Hematopoietic multipotent progenitor cell treated with erythropoietin and hydrocortisone succinate and interleukin-3 and kit ligand, for 8 days (in vitro differentiated cells): ENCODE measurements at places on chromosomes 13 and 19.

DNA sequence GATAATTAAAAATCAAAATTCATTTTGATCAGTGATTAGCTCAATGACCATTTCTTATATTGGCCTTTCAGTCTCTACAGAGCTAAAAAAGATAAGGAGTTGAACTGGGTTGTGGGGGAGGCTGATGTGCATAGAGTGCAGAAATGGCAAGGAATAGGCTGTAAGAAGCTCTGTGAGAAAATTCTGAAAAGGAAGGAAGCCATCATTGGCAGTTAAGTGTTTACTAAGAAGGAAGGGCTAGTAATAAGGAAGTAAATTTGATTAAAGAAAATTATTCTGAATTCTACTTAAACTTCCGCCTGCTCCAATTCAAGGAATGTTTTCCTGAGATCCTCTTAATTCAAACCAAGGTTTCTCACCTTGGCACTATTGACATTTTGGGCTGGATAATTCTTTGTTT lies 187.5 kb downstream of the MZT1 start:
- DNase-seq = no peak

DNA sequence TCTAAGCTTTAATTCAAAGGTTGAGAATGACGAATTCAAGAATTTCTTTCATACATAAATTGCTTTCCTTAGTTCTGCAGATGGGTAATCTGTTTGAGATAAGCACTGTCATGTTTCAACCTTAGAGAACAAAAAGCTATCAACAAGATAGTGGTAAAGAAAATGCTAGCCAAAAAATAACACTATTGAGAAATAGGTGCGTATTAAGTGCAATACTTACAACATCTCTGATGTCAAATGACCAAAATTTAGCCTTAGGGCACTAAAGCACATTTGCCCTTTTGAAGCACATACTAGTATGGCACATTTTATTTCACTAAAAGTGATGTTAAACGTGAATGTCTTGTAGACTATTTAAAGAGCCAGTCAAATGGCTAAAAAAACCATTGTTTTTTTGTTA lies 4.9 kb downstream of the KBTBD6 start:
- DNase-seq = no peak

- peak; percentile 36 for DNase-seq
Measured at GRCh38 chr13:20997301-20998161, 63.9 kb downstream of the LATS2 start.

DNA sequence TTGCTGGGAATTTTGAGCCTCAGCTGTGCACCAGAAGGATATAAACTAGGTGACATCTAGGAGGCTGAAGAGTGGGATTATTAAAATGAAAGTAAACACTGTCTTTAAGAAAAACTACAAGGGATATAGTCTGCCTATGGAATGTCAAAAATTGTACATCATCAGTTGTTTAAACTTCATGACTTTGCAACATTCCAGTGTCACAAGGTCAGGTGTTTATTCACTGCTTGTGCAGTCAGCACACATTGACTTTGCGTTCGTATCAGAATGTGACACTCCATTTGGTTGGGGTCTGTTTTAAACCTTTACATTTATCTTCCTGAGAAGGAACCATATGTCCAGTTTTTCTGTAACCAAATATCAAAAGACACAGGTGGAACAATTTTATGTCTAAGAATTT lies 85.6 kb downstream of the KL start:
- DNase-seq = no peak

GRCh38 chr13:40979232-40979631 lies 39.9 kb downstream of the ELF1 start:
- no peak for DNase-seq

DNA sequence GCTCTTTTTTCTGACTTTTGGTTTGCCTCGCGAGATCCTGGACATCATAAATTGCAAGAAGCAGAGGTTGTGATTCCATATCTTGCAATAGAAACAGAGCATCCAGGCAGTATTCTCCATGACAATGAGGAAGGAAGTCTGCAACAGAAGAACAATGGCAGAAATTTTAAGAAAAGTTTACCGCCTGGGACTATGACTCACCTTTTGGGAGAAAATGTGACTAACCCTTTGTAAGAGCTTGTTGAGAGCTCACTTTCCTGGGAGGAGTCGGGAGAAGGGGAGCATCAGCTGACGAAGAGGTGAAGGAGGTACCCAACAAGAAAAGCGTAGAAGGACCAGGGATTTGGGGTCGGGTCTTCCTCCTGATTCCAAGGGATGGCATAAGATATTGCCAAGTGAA lies 34.3 kb upstream of the TNFSF11 start:
- DNase-seq = no peak

DNA sequence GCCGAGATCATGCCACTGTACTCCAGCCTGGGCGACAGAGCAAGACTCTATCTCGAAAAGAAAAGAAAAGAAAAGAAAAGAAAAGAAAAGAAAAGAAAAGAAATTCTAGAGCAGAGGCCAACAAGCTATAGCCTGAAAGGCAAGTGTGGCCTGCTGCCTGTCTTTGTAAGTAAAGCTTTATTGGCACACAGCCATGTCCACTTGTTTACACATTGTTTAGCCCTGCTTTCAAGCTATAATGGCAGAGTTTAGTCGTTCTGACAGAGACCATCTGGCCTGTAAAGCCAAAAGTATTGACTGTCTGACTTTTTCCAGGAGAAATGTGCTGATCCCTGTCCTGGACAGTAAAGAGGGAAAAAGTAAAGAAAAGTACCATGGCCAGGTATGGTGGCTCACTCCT lies 18.3 kb downstream of the NWD1 start:
- DNase-seq = no peak

- DNase-seq = no peak
Measured at GRCh38 chr19:48081106-48081505, 29.5 kb downstream of the PLA2G4C start.

- DNase-seq = no peak
Measured at GRCh38 chr19:38089440-38089839, 134.6 kb downstream of the DPF1 start.

- no peak for DNase-seq
Measured at GRCh38 chr13:95137096-95137495, 164.2 kb downstream of the ABCC4 start.

DNA sequence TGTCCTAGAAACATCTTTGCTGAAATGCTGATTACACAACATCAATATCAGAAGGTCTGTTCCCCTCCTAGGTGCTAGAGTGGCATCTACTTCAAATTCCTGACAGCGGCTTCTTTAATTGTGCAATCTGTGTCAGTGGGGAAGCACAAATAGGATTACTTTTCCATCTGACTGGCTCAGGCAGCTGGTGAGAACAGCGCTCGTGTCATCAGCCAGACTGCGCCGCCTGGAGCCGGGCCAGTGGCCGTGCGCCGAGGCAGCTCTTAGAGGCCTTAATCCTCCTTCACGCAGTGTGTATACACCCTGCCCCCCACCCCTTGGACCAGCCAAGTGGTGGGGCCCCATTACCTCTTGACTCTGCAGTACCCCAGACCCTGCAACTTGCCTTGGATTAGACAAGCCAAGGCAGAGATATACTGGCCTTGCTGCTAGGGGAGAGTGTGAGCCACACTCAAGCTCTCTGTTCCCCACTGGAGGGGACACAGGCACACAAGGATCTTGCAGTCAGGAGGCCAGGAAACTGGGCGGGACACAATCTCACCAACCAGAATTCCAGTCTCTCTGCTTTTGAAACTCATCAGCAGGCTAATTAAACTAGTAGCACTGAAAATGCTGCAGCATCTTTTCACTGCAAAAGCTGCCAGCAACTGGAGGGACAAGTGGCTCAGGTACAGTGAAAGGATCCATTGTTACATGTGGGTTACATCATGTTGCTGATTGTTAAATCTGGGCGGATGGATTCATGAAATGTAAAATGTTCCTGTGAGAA lies 48.9 kb upstream of the EPHX3 start:
- peak; percentile 43 for DNase-seq
